ENCODE measurements at places on chromosomes 2 and 18. TPM values are rescaled to one million over a fixed set of nuclear protein-coding genes. Genes with fewer than 3 reads are reported as not detected.

DNA sequence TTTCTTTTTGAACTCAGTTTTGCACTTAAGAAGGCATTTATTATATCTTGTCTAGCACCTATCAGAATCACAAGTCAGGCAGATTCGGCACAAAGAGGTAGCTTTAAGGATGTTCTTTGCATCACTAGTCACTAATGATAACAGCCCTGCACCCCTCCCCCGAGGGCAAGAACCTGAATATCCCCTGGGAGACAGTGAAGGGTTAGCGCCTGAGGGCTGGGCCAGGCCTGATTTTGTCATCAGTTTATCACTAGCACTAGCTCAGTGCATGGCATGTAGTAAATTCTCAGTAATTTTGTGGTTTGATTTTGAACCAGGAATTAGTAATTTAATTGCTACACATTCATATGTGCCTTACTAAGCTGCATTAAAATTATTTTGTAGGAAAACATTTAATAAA is 23.9 kb upstream of the HS6ST1 start:
- DNase-seq, result no peak

GRCh38 chr18:47930199-47930930 is at the start of gene SMAD2:
Gene SMAD2, minus strand, starts transcription at chr18:47930659. Its CDS starts 33,903 bp downstream, at chr18:47896756.
- DNase-seq, result peak; percentile 56

DNA sequence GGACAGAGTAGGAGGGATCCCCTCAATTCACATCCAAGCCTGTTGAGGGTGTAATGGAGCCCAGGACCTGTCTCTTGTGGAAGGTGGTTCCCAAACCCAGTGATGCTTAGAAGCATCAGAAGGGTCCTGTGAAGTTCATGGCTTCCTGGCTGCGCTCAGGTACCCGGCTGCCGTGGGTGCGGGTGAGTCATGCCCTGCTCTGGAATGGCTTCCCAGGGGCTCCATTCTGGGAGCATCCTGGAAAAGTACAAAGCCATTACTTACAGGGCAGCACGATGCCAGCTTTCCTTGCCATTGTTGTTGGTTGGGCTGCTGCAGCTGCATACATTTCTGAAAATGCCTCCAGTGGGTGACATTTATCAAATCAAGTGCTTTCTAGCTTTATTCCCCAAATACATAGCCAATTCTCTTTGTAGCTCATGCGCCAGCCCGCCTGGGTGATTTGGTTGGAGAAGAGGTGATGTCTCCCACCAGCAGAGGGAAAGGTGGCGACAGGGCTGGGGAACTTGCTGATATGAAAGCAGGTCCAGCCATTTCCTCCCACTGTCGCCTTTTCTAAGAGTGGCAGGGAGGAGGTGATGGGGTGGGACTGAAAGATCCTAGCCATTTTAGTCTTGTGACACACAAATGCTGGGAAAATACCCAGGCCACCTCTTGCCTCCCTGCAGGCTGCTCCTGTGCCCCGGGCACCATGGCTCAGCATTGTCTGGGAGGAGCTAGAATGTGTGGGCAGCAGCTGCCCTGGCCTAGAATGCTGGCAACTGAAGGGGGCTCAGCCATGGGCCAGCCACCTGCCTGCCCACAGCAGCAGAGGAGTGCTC is 65.9 kb upstream of the HPCAL1 start:
- no peak for DNase-seq

GRCh38 chr2:160890667-160891352 is 269.4 kb upstream of the TANK start:
- DNase-seq, result no peak

- no peak for DNase-seq
Observed at GRCh38 chr18:58080451-58080850, 36.4 kb downstream of the NEDD4L start.

- no peak for DNase-seq
Observed at GRCh38 chr18:38966841-38967240, 1401.2 kb upstream of the CELF4 start.

DNA sequence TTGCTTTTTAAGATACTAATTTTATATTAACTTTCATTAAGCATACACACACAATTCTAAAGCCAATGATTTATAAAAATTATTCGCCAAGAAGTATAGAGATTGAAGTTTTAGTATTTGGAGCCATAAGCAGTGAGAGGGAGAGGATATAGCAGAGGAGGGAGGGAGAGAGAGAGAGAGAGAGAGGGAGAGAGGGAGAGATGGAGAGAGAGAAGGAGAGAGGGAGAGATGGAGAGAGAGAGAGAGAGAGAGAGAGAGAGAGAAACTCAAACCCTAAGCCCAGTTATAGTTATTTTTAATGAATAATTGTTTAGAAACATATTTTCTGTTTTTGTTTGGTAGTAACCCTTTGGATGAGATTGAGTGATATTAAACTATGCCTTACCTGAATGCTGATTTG is 5.3 kb downstream of the TWIST2 start:
- no peak for DNase-seq

CD302 gene
- total RNA-seq, result 161 TPM

HOXD12 gene
- total RNA-seq, result not detected

All from omental fat pad (tissue), 4 donors.